ENCODE measurements at places on chromosomes 5 and 9.
A peak's percentile ranks its signal among the peaks of the same experiment; 100 is the strongest.

DNA sequence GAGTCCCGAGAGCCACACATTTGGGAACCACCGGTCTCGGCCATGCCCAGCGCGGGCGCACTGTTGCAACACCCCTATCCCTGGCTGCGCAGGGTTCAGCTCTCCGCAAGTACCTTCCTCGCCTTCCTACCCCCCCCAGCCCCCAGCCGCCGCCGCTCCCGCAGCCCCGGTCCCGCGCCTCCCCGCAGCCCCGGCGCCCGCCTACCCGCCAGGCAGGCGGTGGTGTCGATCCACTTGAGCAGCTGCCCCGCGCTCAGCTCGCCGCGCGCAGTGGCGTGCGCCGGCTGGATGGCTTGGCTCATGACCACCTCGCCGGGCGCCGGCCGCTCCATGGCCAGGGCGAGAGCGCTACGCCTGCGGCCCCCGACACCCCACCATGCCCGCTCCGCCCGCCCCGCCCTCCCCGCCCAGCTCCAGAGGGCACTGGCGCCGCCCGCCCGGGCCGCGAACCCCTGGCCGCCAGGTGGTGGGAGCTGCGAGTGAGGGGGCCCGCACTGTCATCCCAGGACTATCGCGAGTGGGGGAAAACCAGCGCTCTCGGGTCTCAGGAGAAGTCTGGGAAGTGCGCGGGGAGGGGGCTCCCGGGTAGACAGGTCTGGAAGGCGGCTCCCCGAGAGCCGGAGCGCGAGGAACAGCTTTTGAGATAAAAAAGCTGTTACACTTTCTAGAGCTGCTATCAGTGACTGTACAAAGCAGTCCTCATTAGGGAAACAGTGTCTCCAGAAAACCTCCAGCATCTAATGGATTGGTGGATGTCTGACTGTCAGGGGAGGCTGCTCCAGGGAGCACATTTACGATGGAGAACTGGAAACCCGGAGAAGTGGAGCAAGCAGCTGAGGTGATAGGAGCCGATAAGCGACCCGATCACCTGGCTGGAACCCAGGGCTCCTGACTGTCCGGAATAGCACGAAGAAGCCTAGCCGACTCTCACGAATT lies at the start of gene ACOT12:
TSS of gene ACOT12 (minus strand) at position 352 of the 936 bp plus-strand sequence. CDS start at position 332, 20 bp downstream.
- DNase-seq, result peak; percentile 25

- DNase-seq, result no peak
These were observed 30.3 kb upstream of the UHRF2 start for GRCh38 chr9:6382681-6383080.

DNA sequence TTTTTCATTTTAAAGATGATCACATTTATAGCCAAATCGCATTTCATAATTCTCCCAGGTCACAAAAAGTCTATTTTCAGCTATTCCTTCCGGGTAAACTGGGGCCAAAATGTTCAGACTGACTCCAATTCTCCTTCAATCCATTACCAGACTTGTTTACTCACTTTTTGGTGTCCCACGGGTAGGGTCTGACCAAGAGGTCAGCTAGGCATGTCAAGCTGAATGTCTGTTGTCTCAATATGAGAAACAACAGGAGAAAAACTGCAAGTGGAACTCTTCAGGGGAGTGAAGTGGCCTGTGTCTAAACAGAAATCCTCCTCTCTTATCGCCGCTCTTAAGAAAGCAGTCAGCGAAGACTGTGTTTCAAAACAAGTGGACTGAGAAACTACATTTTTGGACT lies 171.3 kb downstream of the APBA1 start:
- DNase-seq, result no peak

DNA sequence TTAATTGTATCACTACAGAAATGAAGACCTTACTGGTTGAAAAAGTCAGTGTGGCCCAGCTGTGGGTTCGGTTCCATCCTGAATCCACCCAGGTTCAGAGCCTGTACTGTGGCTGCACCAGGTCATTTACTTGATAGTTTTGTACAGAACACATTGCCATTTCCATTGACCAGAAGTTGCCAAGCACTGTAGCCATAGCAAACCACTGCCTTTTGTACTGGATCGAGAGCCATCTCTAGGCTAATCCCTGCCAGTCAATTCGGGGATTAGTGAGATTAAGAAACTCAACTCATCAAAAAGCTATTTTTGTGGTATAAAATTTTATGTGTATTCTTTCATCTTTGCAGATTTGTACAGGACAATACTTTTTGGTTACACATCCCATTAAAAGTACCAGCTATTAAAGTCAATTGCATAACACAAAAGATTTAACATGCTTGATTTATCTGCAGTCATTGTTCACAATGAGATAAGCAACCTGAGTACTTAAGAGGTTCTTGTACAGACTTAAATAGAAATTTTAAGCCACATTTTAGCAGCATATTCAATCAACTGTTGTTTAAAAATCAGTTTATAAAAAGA lies 108.5 kb upstream of the OTULINL start:
- no peak for DNase-seq

- no peak for DNase-seq
These were observed 53.8 kb downstream of the RAD23B start for GRCh38 chr9:107336718-107337360.

DNA sequence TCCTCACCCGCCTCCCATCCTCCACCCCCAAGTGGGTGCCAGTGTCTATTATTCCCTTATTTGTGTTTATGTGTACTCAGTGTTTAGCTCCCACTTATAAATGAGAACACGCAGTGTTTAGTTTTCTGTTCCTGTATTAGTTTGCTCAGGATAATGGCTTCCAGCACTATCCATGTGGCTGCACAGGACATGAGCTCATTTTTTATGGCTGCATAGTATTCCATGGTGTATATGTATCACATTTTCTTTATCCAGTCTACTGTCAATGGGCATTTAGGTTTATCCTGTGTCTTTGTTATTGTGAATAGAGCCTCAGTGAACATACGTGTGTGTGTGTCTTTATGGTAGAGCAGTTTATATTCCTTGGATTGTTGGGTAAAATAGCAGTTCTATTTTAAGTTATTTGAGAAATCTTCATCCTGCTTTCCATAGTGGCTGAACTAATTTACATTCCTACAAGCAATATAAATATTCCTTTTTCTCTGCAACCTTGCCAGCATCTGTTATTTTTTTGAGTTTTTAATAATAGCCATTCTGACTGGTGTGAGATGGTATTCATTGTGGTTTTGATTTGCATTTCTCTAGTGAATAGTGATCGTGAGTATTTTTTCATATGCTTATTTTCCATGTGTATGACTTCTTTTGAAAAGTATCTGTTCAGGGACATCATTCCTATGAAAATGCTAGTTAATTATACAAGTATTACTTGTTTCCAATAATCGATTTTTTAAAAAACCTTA lies 164.0 kb upstream of the CCDC152 start:
- no peak for DNase-seq

- DNase-seq, result peak; percentile 81
These were observed 46.8 kb upstream of the RNF20 start for GRCh38 chr9:101486693-101487442.

DNA sequence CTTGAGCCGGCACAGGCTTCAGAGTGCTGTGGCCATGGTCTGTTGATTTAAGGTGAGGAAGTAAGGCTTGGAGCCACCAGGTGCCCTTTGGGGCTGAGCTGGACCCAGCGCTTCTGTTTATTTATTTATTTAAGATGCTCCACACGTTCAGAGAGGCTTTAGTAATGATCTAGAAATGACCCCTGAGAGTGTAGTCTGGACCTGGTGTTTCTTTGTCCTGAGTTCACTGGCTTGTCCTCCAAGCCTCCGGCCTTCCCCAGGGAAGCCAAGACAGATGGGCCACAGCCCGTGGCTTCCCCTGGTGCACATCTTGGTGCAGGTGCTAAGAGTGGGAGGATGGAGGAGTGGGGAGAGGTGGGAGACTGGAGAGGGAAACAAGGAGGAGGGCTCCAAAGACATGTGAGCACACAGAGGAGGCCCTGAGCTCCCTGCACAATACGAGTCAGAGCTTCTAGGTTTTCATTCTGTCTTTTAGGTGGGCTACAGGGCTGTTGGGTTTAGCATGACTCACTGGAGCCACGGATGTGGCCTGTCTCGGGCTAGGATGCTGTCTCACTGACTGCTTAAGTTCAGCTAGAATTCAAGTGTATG lies 56.9 kb downstream of the AHRR start:
- peak; percentile 2 for DNase-seq

DNA sequence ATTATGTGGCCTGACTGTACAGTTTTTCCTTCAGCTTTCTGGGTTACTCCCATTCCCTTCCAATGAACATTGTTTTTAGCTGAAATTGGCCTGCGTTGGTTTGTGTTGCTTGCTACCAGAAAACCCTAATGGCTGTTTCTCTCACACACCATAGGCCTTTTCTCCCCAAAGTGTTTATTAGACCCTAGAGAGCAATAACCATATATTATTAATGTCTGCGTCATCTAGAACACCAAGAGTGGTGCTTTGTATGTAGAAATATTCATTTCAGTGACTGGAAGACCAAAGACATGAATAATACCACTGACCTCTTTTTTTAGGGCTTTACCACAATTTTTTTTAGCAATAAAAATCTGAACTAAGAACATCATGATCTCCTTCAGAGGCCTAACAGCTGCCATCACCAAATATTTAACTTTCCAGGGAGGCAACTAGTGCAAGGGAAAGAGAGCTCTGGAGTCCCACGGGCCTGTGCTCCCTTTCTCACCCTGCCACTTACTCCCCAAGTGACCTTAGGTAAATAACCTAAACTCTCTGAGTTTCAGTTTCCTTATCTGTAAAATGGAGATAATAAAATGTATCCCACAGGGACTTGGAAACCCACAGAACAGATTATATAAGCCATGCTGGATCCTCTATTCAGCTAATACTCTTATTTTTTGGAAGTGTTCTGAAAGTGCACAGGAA lies 201.9 kb upstream of the ISL1 start:
- no peak for DNase-seq

All from D341Med (cell line).